ENCODE measurements at places on chromosomes 5 and 9.

GRCh38 chr9:133161547-133161950 lies 2.2 kb downstream of the GBGT1 start:
- DNase-seq = no peak

- no peak for DNase-seq
Measured at GRCh38 chr5:55860288-55860687, 9.1 kb downstream of the IL31RA start.

DNA sequence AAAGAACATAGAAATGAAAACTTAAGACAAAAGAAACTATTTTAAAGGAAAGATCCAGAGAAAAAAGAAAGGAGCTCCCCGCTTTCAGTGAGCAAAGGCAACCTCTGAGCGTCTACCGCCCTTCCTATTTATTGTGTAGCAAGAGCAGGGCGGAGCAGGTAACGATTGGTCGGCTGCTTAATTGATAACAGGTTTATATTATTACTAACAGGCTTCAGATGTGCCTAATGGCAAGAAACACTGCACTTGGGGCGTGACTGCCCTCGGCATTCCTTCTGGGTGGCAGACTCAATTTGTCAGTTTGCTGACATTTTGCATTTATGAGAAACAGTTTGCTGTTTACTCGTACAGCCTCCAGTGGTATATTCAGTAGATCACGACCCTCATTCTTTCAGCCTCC lies 482.7 kb upstream of the C9orf72 start:
- DNase-seq = no peak

GRCh38 chr5:168073991-168074800 lies 217.2 kb upstream of the WWC1 start:
- DNase-seq = no peak

DNA sequence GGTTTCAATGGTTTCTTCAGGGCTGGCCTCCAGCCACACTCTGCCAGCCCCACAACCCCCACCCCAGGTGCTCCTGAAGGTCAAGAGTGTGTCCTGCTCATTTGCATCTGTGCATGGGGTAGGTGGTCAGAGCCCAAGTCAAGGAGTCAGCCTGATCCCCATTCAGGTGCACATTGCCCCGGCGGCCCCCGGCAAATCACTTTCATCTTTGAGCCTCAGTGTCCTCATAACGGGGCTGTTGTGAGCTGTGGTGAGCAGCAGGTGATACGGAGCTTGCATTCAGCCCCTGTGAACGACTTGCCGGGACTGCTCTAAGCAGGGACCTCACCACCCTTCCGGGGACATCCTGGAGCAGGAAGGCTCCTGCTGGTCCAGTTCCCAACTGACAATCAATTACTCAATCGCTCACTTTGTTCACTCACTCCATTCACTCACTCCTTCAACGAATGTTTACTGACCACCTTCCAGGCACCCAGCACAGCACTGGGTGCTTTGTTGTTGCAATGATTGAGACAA lies 93.2 kb upstream of the CPEB4 start:
- no peak for DNase-seq

All from NCI-H1930 (cell line).